Activated naive CD8-positive, alpha-beta T cell treated with anti-CD3 and anti-CD28 coated beads, Interleukin-2, amount 10 ng/mL, durations not matched to agents 7 days and 5 days (primary cell): ENCODE measurements at places on chromosomes 11 and 22. TPM values are rescaled to one million over a fixed set of nuclear protein-coding genes. Genes with fewer than 3 reads are reported as not detected.

Gene MTNR1B
- total RNA-seq, result not detected

Gene CASP1
- total RNA-seq, result 93.6 TPM

Gene MIAT
- total RNA-seq, result 229 TPM

Gene KBTBD3
- 10.4 TPM for total RNA-seq

Gene TIMM10B
- total RNA-seq, result 41.3 TPM
